ENCODE measurements at places on chromosomes 3 and 15.

GRCh38 chr15:74019734-74020133 is 25.2 kb downstream of the PML start:
- no peak overlapping the region for H3K27ac ChIP-seq
- H3K36me3 ChIP-seq, result peaks cover 21% of the 10 kb centered on the region
- H3K4me3 ChIP-seq, result no peak overlapping the region
- DNase-seq, result no peak

DNA sequence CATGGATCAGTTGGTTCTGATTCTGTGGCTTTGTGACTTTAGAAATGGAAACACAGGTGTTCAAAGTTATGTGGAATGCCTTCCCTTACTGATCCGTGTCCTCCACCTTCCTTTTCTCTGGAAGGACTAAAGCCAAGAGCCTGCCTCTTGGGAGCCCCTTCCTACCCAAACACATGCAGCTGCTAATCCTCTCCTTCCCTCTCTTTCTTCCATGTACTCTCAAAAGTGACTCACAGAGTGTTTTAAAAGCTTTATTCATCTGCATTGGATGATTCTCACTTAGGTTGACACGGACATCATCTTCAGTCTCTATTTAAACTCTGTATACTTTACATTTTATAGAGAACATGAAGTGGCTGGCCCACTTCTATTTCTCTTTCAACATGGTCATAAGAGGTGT is 856.5 kb upstream of the ARPP21 start:
- H3K27me3 ChIP-seq, result no peaks in the 10 kb centered on the region
- H3K36me3 ChIP-seq, result no peaks in the 10 kb centered on the region
- H3K4me1 ChIP-seq, result no peaks in the 10 kb centered on the region
- H3K4me3 ChIP-seq, result no peak overlapping the region
- no peak for DNase-seq

DNA sequence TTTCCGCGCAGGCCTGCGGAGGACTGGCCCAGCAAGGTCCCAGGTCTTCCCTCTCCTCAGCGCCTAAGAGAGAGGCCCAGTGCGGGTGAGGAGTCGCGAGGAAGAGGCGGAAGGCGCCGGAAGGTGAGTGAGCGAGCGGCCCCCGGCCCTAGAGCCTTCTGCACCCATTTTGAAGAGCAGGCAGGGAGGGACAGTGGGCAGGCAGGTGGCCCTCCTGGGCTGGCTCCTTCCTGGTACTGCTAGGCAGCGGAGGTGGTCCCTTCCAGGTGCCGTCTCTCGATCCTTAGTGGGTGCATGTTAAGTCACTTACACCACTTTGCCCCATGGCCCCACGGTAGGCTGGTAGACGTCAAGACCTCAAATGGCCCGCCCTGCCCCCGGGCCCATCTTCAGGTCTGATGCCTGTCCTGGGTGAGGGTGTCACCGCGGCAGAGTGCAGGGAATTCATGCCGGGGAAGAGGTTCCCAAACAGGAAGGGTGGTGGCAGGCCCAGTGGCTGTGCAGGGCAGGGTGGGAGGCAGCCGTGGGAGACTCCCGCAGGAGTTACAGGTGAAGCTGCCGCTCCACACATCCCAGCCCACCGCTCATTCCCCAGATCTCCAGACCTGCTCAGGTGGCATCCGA is 14.4 kb downstream of the PAK6 start:
- H3K4me1 ChIP-seq, result peaks cover 16% of the 10 kb centered on the region
- no peaks in the 10 kb centered on the region for H3K27me3 ChIP-seq
- no peak for DNase-seq
- no peaks in the 10 kb centered on the region for H3K36me3 ChIP-seq
- no peak overlapping the region for H3K27ac ChIP-seq
- H3K4me3 ChIP-seq, result peak overlapping the region; percentile 78

GRCh38 chr3:134155446-134155845 is 95.2 kb downstream of the RYK start:
- H3K27ac ChIP-seq, result no peak overlapping the region
- DNase-seq, result no peak
- H3K4me1 ChIP-seq, result no peaks in the 10 kb centered on the region
- peaks cover 16% of the 10 kb centered on the region for H3K36me3 ChIP-seq
